ENCODE measurements at places on chromosomes 7 and 10. TPM values are rescaled to one million over a fixed set of nuclear protein-coding genes. Genes with fewer than 3 reads are reported as not detected.

PLXNA4 gene
- 4.6 TPM for total RNA-seq

- no peak for DNase-seq
Observed at GRCh38 chr7:39845006-39845405, 105.0 kb upstream of the CDK13 start.

- peak; percentile 63 for DNase-seq
Observed at GRCh38 chr7:136857573-136857972, 10.9 kb upstream of the CHRM2 start.

- DNase-seq = peak; percentile 32
Observed at GRCh38 chr10:74875966-74876365, 49.6 kb downstream of the KAT6B start.

CNTNAP2 gene
- 45.3 TPM for total RNA-seq

GRCh38 chr10:124239134-124239533, 145.7 kb upstream of the CHST15 start:
- DNase-seq = no peak

FGFR2 gene
- total RNA-seq = 64.2 TPM

ZNF853 gene
- total RNA-seq = 7.6 TPM

DNA sequence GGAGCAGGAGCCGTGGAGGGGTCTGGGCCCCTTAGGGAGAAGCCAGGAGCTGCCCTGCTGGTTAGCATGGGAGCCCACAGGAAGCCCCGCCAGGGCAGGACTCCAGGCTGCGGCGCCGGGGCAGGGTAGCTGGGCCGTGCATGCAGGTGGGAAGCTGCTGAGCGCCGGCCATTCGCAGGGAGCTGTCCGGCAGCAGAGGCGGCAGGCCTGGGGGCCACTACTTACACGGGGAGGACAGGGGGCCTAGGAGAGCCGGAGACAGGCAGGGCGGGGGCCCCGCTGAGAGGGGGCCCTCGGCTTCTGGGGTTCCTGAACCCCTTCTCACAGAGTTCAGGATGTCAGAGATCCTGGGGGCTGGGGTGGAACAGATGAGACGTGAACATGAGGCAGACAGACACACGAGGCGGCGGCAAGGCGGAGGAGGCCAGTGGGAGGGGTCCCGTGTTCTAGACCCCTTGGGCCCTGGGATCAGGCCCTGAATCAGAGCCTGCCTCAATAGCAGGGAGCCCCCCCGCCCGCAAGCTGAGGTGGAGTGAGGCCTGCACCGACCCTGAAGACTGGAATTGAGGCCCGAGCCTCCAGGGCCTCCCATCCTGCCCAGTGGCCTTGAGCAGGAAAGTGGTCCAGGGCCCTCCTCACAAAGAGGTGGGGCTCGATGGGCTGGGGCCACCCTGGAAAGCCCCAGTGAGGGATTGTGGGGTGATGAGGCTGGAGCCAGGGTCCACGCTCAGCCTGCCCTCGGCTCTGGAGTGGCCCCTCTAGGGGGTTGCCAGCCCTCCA, 28.0 kb downstream of the YKT6 start:
- no peak for DNase-seq

CCDC71L gene
- 32.4 TPM for total RNA-seq

- DNase-seq = no peak
Observed at GRCh38 chr7:84549409-84549808, 354.8 kb upstream of the SEMA3A start.

CRYGN gene
- total RNA-seq = 0.34 TPM

DNA sequence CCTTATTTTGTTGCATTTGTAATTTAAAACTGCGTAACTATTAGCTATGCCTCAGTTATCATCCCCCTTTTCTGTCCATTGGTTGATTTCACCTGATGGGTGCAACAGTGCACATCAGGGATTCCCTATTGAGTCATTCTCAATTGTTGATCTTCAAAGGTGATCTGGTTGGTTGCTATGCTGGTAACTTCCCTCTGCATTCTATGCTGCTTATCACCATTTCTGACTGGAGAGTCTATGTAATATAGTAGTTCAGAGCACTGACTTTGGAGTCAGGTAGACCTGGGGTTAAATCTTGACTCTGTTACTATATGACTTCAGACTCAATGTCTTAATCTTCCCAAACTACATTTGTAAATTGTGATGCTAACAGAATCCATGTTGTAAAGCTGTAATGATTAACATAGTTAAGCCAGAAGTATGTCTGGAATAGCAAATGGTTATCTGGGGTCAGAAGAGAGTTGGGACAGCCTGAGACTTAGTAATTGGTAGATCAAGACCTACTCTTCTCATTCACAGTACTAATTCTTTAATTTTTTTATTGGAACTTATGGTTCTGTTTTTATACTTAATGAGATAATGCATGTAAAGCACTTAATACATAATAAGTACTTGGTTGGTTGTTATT, 38.1 kb downstream of the EXOC6 start:
- DNase-seq = no peak

DNA sequence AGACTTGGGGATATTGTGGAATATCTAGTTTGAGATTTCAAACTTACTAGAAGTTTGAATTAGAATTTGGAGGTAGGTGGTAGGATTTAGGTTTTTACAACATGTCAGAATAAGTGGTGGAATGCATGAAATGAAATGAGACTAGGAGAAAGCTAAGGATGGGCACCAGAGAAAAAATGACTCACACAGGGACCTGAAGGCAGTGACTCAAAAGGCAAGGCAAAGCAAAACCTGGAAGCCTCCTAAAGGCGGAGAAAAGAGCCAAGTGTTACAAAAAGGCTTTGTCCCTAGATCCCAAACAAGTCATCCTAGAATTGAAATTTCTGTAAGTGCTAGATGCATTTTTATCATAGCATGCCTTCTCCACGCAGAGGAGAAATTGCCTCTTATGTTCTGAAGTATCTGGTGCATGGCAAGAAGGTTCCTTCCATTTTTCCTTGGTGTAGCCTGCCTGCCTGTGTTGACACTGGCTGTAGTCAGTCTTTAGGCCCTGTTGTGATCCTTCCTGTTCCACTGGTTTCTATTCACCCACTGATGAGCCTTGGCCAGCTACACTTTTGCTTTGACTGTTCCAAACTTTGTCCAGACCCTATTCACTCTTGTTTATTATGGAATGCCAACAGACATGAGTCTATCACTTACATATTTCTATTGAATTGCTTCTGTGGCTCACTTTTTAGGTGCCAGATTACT, 109.3 kb downstream of the ETV1 start:
- DNase-seq = no peak

GRCh38 chr7:77866370-77866769, 67.8 kb downstream of the PHTF2 start:
- DNase-seq = no peak

DNA sequence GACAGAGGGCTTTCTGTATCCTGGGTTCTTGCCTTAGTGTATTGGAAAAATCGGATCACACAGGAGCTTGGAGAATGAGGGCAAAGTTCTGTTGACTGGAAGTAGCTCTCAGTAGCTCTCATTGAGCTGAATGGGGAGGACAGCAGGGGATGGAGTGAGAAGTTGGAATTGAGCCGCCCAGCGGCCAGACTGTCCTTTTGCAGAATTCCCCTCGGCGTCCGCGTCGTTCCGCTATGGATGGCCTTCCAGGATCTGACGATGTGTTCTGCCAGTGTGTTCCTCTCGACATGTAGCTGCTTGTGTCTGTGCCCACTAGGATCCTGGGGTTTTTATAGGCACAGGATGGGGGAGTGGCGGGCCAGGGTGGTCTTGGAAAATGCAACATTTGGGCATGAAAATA, 351.8 kb upstream of the SEMA3A start:
- DNase-seq = no peak

GRCh38 chr10:13268841-13269240, 31.0 kb downstream of the PHYH start:
- DNase-seq = peak; percentile 91

DNA sequence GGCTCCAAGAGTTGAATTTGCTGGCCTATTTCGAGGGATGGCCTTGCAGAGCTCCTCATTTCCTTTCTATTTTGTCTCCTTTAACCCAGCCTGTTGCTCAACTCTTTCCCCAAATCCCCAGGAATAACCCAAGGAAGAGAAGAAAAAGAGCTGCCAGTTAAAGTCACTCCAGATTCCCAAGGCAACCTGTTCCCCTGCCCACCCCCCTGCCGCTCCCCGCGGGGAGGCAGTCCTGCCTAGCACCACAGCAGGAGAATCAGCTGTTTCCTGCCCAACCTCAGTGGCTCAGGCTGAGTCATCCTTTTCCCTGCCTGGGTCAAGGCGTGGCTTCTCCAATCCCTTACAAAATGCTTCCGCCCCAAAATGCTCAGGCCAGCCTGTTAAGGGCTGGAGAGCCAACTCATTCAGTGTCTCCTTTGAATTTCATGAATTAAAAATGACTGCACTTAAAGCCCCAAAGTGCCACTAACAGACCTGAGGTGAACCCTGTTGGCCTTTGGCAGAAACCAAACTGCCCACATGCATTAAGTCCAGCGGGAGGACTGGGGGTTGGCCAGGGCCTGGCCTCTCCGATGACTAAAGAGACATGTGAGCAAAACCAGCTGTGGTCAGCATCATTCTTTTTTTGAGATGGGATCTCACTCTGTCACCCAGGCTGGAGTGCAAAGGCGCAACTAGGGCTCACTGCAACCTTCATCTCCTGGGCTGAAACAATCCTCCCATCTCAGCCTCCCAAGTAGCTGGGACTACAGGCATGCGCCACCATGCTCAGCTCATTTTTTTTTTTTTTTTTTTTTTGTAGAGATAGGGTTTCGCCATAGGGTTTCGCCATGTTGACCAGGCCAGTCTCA, 83.2 kb upstream of the KIF5B start:
- peak; percentile 33 for DNase-seq

PCGF5 gene
- 36.3 TPM for total RNA-seq

SPAM1 gene
- total RNA-seq = not detected

DNA sequence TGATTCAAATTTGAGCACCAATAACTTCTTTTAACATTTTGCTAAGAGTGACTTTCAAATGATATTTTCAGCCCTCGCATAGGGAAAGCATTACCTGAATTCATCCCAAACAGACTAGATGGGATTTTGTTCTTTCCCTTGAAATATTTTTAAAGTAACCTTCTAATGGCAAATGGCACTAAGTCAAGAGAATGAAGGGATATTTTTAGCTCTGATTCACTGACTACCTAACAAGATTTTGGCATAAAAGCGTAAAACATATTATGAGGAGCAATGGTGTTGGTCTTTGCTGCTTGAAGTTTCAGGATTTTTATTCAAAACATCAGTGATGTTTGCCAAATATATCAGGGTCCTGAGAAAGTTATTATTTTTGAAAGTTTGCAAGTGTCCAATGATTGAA, 290.3 kb downstream of the CDK14 start:
- no peak for DNase-seq

DNA sequence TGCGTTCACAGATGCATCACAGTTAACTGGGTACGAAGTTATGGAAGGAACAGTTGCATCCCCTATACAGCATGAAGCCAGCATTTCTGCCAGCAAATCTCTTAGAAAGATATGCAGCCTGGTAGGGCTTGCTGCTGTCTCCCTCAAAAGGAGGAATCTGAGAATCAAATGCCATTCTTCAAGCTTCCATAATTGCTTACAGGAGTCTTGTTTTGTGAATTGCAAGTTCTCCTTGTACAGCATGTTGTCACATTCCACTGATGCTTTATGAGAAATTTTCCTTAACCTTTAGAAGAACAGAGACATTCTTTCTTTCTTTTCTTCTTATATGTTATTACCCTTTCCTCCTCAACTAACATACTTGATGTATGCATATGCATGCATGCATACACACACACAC, 134.6 kb downstream of the CHRM2 start:
- DNase-seq = no peak

GRCh38 chr10:114548662-114549061, 109.4 kb downstream of the ABLIM1 start:
- peak; percentile 64 for DNase-seq

GRCh38 chr7:158283016-158283974, 304.3 kb downstream of the PTPRN2 start:
- DNase-seq = no peak

- DNase-seq = no peak
Observed at GRCh38 chr7:155371884-155372781, 74.5 kb downstream of the INSIG1 start.

- no peak for DNase-seq
Observed at GRCh38 chr10:35577926-35578617, 27.1 kb upstream of the GJD4 start.

- DNase-seq = no peak
Observed at GRCh38 chr7:90552521-90552920, 43.6 kb upstream of the CDK14 start.

CNNM1 gene
- total RNA-seq = 0.52 TPM

GRCh38 chr10:2047679-2048078, 310.4 kb upstream of the ADARB2 start:
- DNase-seq = no peak

DNA sequence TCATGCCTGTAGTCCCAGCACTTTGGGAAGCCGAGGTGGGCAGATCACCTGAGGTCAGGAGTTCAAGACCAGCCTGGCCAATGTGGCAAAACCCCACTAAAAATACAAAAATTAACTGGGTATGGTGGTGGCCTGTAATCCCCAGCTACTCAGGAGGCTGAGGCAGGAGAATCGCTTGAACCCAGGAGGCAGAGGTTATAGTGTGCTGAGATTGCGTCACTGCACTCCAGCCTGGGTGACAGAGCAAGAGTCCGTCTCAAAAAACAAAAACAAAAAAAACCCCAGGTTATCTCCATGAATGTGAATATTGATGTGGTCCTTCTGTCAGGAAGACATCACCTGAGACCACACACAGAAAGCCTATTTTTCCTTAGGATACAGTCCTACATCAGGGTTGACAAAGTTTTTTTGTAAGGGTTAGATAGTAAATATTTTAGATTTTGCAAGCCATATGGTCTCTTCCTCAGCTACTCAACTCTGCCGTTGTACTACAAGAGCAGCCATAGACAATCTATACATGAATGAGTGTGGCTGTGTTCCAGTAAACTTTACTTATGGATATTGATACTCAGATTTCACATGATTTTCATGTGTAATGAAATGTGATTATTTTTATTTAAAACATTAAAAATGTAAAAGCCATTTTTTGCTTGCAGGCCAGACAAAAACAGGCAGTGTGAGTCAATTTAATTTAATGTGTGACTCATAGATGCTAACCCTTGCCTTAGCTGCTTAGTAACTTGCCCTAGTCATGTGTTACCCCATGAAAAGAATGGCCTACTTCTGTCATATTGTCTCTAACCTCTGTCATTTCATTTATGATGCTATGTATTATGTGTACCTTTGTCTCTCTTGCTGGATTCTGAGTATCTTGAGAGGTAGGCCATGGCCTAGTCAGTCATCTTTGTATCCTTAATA, 78.1 kb downstream of the TPST1 start:
- DNase-seq = no peak

DNA sequence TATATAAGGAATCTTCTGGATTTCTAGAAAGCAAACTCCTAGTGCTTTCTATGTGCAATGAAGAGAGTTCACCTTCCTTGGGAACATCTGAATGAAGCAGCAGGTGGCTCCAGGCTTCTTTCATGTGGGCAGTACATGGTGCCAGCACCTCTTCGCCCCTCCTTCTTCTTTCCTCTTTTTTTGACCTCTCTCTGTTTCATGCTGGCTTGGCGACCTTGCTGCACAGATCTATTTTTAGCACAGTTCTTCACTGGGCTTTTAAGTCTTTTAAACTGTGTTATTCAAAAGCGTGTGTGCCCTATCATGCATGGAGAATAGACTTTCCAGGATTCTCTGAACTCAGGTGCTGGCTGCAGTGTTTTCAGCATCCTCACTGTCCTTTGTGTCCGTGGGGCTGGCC, 400.3 kb upstream of the PRKCQ start:
- no peak for DNase-seq

GNB2 gene
- 150 TPM for total RNA-seq

GRCh38 chr7:91137788-91138368, 126.4 kb upstream of the FZD1 start:
- DNase-seq = no peak

- DNase-seq = no peak
Observed at GRCh38 chr10:101223274-101224059, 5.8 kb downstream of the LBX1 start.

- DNase-seq = no peak
Observed at GRCh38 chr10:71603754-71604153, 115.8 kb downstream of the C10orf105 start.

GRCh38 chr10:129560361-129560760, 93.3 kb downstream of the MGMT start:
- no peak for DNase-seq

Data from lung (tissue), 17 donors.